ENCODE measurements at places on chromosomes 4 and X.

DNA sequence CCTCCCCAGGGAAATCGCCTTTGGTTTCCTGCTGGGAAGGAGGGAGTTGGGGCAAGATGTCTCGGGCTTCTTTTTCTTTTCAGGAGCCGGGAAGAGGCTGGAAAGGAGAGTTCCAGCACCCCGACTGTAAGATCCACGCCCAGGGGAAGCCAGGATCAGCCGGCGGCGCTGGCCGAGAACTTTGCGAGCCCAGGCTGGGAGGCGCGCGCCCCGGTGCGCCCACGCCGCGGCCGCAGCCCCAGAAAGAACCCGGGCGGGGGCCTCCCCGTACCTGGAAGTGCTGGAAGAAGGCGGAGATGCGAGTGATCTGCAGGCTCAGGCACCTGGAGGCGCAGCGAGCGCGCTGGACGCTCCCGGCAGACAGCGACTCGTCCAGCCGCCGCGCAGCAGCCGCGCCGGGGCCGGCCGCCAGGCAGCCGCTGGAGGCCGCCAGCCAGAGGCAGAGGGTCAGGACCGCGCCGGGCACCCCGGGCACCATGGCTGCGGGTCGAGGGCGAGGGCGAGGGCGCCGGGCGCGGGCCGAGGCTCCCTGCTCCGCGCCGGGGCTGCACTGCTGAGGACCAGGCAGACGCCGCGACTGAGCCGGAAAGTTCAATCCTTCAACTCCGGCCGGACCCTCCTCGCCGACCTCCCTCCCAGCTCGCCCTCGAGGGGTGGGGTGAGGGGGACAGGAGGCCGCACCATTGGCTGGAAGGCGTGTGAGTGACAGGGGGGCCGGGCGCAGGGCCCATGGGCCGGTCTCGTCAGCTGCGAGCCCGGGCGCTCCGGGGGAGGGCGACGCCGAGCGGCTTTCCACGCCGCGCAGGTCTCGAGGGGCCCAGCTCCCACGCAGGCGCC, at the start of gene ANOS1:
ANOS1 (minus strand) TSS at position 579 of the 837 bp plus-strand sequence; CDS start at position 478, 101 bp downstream.
- no peak for DNase-seq

- DNase-seq: no peak
These were observed 88.2 kb downstream of the TASL start for GRCh38 chrX:30489323-30489722.

DNA sequence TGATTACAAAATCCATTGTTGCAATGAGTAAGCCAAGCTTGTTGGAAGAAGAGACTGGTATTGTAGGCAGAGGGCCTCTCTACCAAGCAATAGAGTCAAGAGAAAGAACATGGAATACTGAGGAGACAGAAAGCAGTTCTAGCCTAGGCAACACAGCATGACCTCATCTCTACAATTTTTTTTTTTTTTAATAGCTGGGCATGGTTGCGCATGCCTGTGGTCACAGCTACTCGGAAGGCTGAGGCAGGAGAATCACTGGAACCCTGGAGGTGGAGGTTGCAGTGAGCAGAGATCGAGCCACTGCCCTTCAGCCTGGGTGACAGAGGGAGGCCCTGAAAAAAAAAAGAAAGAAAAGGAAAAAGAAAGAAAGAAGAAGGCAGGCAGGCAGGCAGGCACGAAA, 11.7 kb upstream of the ZBTB33 start:
- DNase-seq: no peak

DNA sequence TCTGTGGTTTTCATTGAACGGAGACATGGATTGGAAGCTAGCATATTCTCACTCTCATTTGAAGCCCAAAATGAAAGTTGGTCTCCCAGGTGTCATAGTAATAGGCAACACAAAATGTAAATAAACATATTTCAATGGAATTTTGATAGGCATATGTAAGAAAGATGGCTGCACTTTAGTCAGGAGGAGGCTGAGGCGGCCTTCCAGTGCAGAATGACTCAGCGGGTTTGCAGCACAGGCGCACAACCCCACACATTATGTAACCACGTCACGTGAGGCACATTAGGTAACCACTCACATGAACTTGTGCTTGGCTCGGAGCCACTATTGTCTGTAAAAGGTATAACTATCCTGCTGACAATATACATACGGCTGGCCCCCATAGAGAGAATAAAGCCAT, 381.7 kb downstream of the GPAT3 start:
- no peak for DNase-seq

DNA sequence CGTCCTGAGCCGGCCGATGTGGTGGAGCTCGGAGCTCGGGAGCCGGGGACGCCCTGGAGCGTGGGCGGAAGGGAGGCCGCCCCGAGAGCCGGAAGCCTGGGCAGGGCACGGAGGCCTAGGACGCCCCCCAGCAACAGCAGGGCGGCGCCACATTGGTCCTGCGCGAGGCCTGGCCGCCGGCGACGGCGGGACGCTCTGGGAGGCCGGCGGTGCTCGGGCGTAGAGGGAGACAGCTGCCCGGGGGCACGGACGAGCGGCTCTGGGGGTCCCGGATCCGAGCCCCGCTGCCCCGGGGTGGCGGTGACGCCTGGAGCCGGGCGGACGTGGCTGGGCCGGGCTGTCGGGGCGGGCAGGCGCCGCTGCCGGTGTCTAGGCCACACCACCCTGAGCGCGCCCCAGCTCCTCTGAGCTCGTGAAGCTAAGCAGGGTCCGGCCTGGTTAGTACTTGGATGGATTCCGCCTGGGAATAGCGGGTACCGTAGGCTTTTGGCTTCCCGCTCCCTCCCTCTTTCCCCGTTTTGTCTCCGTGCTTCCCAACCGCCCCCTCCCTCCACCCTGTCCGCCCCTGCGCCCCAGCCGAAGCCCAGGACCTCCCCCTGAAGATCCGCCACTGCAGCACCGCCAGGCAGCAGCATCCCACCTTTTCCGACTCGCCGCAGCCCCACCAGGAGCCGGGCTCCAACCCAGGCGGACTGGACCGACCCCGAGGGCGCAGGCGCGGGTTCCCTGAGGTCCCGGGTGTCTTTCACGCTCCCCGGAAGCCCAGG, 12.1 kb downstream of the FRG2 start:
- no peak for DNase-seq

DNA sequence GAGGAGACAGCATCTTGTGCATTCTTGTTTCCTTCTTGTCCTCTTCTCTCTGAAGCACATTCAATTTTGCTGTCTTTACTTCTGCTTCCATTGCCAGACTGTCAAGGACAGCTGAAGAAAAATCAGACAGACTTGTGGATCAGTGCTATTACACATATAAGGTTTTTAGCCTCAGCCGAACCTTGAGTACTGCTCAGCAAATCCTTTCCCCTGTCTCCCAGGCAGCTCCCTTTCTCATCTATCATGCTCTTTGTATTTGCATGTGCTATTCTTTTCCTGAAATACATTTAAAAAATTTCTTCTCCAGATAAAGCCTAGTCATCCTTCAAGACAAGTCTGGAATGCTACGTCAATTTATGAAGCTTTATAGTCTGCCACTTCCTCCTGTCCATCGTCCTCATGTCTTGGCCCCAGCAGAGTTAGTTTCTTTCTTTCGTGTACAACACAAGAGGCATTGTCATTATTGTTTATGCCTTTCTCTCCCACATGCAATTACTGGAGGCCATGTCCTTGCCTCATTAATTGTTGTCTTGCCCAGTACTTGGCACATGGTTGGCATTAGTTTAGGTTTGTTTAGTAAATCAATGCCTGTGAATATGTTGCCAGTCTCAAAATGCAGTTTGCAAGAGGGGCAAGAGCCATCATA, 45.1 kb downstream of the ADGRL3 start:
- DNase-seq: no peak

Data from activated T-helper 1 cell treated with anti-CD3 and anti-CD28 coated beads, Interleukin-2, amount 50 U/mL, for 16 hours (primary cell).